NCI-H510A treated with DMSO at 0.1 percent for 48 hours (cell line): ENCODE measurements at places on chromosomes 16 and 17.

DNA sequence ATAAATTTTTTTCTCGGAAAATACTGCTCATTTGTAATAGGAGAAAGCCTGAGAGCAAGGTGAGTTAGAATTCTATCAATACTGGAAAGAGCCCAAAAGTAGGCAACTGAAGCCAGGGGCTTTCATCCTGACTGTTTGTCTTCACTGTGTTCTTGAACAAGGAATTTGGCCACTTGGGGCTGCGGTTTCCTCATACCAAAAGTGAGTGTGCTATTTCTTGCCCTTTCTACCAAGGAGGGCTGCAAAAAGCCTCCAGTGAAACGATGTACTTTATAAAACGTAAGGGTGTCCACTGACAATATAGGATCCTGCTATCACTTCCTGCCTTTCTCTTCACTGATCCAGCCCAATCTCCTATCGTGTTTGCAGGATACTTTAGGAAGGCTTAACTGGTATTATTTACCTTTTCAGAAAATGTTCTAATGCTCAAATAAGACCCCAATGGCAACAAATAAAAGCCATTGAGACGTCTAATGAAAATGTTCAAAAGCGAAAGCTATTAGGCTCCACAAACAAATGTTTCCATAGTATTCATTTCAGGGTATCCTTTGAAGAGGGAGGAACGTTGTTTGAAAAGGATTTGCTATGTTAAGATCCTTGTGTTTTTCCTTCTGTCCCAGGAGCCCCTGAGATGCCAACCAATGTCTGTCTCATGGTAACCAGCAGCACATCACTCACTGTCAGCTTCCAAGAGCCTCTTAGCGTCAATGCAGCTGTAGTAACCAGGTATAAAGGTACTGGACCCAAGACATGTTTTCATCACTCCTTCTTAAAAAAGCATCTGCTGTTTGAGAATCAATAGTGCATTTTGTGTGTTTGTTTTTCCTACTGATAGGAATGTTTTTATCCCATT lies 219.3 kb upstream of the NOG start:
- DNase-seq, result no peak

DNA sequence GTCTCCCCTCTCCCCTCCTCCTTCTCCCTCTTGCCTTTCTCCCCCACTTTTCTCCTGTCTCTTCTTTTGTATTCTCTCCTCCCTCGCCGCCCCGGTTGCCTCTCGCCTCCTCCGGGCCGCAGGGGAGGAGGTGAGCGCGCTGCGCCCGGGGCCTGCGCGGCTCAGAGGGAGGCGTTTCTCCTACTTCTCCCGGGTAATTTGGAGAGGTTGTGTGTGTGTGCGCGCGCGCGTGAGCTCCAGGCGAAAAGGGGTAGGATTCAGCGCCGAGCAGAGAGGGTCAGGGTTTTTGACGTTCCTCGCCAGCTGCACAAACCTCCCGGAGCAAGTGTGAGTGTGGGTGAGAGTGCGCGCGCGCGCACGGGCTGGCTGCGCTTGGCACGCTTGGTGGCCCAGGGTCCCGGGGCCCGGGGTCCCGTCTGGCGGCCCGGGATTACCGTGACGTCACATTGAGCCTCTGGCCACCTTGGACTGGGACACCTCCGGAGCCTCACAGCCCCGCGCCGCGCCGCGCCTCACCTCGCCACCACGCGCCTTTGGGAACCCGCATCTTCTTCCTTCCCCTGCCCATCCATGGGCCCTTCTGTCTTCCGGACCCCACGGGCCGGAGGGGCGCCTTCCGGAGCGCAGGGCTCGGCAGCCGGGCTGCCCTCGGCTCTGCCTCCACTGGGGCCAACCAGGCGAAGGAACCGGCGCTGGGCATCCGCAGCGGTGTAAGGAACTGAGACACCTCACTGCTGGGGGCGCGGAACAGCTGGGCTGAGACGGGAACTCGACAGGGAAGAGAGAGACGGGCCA lies 479 bp downstream of the IRX6 start:
- DNase-seq, result peak; percentile 0

DNA sequence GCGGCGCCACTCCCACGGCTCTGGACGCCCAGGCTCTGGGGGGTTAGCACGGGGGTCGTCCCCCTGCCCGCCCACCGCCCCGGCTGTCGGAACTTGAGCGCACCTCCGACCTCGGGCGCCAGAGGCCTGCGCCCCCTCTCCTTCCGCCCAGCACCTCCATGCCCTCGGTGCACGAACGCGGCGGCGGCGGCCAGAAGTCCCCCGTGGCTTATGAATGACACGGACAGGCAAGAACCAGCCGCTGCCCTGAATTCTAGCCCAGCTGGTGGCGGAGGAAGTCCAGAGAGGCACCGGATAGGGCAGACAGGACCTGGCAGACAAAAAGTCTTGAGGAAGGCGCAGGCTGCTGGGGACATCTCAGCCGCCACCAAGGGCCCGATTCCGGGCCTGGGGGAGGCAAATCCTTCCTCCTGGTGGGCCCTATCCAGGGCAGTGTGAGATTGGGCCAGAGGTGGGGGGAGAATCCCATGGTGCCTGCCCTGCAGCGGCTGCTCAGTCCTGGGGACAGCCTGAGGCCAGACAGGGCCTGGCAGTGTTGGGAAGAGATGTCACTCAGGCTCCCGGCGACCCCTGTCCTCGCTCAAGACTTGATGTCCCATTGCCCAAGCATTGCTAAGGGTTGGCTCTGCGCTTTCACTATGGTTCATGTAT lies 897 bp upstream of the CYGB start:
- no peak for DNase-seq

DNA sequence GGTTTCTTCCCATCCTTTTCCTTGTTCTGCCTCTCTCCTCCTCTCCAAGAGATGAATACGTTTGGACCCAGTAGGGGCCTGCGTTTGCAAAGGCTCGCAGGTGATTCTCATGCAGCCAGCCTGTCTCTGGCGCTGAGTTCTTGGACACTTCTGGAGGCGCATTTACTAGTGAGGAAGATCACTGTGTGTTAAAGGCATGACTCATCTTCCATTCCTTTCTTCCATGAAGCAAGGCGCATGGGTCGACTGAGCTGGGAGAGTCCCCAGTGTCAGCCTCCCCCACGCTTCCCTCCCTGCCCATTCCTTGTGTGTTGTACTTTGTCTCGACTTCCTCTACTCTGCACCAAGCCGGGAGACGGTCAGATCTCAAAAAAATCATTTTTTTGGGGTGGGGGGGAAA lies 159.9 kb upstream of the EEF2KMT start:
- no peak for DNase-seq

- no peak for DNase-seq
Measured at GRCh38 chr17:12342609-12343435, 322.1 kb downstream of the MAP2K4 start.

DNA sequence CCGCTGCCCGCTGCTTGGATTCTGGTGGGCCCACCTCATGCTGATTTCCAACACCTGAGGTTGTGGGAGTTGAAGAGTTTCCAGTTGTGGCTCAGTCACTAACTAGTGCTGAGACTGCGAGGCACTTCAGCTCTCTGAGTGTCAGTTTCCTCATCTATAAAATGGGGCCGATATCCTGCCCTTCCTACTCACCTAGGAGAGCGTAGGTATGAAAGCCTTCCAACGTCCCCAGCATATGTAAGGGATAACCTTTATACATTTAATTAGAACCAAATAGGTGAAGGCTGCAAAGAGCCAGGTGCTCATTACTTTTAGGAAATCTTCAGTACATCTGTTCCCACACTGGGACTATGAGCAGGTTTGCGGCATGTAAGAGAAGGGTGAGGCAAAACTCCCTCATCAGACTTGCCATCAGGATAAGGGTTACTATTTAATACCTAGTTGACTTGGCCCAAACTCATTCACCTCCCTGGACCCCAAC lies 782 bp upstream of the KIF18B start:
- no peak for DNase-seq
